GM04503 (cell line): ENCODE measurements at places on chromosomes 6 and 20.

GRCh38 chr6:70860045-70860444 lies 96.8 kb downstream of the B3GAT2 start:
- DNase-seq, result no peak

GRCh38 chr6:125510405-125510804 lies 208.6 kb upstream of the HDDC2 start:
- no peak for DNase-seq

- DNase-seq, result no peak
Measured at GRCh38 chr6:143894655-143895054, 30.4 kb downstream of the ZC2HC1B start.

- DNase-seq, result no peak
Measured at GRCh38 chr6:32214126-32214525, 9.7 kb downstream of the NOTCH4 start.

GRCh38 chr6:10730254-10730653 lies 7.4 kb downstream of the TMEM14C start:
- DNase-seq, result no peak

GRCh38 chr6:11094941-11095340 lies 1.3 kb downstream of the SMIM13 start:
- no peak for DNase-seq

- DNase-seq, result no peak
Measured at GRCh38 chr6:70415247-70415646, 1.9 kb downstream of the FAM135A start.

DNA sequence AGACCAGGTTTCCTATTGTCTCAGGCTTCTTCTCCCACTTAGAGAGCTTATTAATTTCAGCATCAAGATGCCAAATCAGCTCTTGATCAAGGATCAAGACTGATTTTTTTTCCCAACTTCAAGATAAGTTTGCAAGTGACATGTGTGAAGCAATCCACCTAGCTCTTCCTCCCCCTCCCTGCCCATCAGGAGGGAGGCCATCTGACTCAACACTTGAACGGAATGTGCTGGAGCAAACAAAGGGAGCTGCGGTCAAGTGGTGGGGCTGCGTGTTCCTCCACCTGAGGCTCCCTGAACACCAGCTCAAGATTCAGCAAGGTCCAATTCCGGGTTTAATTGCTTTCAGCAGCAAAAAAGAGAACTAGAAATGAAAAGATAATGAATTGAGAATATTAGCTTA lies 38.7 kb downstream of the TTI1 start:
- no peak for DNase-seq

DNA sequence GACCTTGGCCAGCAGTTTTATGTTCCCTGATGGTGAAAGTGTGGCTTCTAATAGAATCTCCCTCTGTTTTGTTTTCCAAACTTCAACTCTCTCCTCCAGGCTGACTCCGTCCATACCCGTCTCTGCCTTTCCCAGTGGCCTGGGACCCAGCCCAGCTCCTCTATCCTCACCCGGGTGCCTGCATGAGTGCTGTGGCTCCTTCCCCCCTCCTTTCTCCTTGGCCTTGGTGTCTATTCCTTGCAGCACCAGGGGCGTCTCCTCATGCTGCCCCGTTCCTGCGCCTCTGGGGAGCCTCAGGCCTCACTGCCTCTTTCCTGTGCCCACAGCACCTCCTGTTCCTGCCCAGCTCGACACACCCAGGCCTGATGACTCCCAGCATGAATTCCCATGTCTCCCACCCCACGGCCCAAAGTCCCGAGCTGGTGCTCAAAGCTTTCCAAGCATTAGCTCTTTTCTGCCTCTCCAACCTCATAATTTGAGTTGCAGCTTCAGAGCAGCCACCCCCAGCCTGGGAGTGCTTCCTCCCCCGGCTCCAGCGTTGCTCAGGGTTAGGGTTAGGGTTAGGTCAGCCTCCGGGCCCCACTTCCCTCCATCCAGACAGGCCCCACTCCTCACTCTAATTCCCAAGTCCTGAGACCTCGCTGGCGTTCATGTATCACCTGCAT lies 56.3 kb upstream of the AFDN start:
- DNase-seq, result no peak

DNA sequence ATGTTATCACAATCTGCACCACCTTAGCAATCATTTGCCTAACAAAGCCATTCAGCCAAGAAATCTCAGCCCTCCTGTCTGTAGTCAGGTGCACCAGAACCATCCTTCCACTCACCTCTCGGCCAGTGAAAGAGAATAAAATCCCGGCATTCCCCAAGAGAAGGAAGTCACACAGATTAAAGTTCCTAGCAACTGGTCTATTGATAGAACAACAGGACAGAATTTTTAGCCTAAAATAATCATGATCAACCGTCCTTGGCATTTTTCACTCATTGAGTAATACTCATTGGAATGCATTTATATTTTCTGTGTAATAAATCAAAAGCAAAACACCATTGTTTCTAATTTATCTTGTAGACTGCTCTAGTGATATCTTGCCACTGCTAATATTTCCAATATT lies 85.7 kb upstream of the CDH4 start:
- DNase-seq, result peak; percentile 33

DNA sequence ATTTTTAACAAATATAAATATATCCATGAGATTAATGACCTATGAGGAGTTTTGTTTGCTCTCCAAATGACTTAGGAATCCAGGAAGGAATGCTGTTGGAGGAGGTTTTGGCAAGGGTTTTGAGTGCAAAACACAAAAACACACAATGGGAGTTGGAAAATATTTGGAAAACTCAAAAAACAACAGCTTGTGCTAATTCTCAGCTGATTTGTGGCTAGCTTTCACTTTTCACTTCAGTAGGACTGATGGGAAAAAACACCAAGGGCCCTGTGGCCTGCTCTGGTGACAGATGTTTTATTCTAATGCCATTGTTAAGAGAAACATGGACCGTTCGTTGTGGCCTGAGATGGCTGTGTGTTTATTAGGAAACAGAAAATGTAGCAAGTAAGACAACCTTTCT lies 113.9 kb downstream of the ALDH8A1 start:
- peak; percentile 51 for DNase-seq

- DNase-seq, result no peak
Measured at GRCh38 chr6:120682145-120682544, 652.1 kb downstream of the TBC1D32 start.

DNA sequence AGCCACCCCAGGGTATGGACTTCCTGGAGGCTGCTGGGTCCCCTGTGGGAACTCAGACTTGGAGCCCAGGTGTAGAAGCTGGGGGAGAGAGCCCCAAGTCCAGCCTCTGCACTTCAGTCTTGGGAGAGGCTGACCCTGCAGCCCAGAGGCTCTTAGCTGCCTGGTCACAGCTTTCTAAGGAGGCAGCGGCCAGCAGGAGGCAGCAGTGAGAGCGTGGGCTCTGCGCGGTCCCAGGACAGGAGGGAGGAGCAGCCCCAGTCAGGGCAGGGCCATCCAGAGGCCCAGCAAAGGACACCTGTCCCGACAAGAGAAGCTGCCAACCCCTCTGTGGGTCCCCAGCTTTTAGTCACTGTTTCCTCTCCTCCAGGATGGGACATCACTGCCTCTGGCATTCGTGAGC lies 9.4 kb downstream of the TREML2 start:
- no peak for DNase-seq

DNA sequence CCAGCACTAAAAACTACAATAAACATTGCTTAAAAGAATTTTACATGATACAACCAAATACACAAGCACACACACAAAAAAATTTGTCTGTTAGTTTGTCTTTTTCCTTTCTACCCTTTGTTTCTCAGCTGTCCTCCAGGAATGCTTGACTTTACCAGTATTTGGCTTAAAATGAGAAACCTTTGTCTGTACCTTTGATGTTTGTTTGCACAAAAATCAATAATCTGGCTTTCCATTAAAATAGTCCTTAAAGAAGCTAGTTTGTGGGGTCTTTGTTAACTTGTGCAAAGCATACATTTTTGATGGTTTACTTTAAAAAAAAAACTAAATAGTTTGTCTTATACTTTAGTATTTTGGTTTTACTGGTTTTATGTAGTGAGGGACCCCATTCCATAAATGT lies 49.3 kb downstream of the RPRD1B start:
- no peak for DNase-seq

DNA sequence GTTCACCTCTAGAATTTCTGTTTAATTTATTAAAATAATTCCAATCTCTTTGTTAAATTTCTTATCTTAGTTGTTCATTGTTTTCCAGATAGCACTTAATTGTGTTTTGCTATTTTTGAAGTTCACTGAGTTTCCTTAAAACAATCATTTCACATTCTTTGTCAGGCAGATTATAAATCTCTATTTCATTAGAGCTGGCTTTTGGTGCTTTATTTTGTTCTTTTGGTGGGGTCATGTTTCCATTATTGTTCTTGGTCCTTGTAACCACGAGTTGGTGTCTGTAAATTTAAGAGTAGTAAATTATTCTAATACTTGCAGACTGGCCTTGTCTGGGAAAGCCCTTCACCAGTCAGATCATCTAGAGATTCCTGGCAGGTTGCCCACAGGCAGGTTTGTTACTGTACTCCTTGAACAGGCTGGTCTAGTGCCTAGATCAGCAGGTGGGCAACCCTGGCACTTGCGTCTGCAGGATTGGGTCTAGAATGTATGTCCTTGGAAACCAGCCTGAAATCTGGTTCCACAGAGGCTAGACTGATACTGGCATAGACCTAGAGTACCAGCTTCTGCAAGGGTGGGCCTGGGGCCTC lies 110.4 kb downstream of the ADGB start:
- no peak for DNase-seq

DNA sequence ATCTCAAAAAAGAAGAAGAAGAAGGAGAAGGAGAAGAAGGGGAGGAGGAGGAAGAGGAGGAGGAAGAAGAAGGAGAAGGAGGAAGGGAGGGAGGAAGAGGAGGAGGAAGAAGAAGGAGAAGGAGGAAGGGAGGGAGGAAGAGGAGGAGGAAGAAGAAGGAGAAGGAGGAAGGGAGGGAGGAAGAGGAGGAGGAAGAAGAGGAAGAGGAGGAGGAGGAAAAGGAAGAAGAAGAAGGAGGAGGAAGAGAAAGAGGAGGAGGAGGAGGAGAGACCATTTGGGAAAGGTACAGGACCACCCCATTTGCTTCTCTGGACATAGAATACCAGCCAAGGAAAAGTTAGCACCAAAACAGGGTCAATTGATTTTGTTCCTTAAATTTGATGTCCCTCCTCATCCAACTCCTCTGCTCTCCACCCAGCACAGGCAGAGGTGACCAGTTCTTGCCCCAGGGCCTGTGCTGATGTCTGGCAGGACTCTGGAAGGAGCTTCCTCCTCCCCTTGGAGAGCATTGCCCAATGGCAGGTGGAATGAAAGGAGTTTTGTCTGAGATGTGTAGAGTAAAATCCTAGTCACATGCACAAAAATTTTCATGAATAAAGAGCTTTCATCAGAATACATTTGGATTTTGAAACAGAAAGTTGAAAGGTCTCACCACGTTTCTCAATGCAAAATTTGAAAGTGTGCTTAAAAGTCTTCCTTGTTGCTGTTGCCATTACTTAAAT lies 182.9 kb downstream of the LY86 start:
- DNase-seq, result no peak

DNA sequence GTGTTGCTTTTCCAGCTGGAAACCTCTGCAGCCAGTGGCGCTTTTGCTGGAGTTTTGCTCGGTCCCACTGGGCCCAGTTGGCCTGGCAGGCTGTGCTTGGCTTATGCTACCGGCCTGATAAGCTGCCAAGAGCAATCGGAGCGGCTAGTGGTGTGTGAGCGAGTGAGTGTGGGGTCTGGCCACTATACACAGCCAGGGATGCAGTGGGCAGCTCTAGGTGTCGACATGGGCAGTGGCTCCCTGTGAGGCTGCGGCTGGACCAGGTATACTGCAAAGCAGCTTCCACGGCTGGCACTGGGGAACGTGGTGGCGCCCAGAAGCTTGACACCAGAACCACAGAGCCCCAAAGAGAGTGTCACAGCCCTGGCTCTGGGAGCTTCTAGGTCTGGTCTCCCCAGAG lies 996.5 kb downstream of the GRIK2 start:
- no peak for DNase-seq

GRCh38 chr6:137495703-137496336 lies 1.6 kb upstream of the OLIG3 start:
- no peak for DNase-seq

DNA sequence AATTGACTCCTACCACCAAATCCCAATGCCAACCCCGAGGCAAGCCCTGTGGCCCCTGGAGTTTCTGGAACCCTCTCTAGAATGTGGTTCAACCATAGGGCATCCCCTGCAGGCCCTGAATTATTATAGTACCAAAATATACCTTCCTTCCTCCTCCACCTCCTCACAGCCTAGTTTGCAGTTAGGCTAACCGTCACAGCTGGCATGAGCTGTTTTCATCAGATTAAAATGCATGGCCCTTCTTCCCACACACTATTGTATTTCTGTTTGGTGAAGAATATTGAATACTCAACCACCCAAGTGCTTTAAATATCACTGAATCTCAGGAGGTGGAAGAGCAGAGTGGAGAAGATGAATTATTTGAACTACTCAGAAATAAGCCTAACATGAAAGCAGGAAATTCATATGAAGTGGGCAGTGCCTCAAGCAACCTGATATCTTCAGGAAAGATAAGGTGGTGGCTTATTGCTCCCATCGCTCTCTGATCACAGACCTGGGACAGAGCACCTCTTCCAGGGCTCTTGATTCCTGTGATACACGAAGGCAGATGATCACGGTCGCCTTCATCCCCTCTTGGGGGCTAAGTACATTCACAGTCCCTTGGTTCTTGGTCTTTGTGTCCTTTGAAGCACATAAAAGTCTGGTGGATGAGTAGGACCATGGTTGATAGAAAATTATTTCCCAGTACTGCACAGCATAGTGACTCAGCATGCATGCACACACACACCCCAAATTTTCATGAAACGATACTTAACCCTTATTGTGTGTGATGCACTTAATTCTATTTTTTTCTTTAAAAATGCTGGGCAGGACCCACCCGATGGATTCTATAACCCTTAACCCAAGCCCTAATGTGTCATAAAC lies 90.9 kb downstream of the PSMG4 start:
- no peak for DNase-seq

DNA sequence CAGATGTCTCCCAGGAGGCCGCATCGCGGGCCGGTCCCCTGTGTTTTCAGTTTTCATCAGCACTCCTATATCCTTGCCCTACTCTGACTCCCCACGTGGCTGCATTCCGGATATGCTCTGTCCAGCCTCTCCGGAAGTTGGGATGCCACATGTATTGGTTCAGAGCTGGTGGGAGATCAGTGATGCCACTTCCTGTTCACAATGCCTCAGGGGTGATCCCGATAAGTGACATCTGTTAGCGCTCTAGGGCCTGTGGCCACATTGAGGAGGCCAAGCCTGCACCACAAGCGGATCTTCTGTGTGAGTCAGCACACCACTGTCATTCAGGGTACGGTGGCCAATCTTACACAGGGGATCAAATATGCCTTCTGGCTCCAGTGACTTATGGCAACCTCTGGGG lies 57.8 kb downstream of the PPP1R3G start:
- DNase-seq, result no peak

GRCh38 chr6:27553123-27553904 lies 80.4 kb upstream of the ZNF184 start:
- DNase-seq, result no peak

GRCh38 chr20:43825051-43825402 lies 89.6 kb upstream of the TOX2 start:
- no peak for DNase-seq

DNA sequence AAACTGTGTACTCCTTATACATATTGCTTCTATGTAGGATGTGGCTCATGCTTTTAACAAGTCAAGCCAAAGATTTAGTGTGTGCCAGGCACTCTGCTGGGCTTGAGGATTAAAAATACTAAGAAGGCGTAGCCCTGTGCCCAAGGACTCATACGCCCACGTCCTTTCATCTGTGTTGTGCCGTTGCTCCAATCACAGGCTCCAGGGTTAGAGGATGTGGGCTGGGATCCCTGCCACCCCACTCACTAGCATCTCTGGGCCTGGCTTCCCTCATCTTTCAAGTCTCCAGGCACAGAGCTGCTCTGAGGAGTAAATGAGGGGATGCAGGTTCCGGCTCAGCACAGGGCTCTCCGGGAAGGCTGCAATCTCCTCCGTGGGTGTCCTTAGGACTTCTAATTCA lies 214.2 kb downstream of the SYNDIG1 start:
- no peak for DNase-seq
